ENCODE measurements at places on chromosomes 1 and 21.
A peak's percentile ranks its signal among the peaks of the same experiment; 100 is the strongest.

DNA sequence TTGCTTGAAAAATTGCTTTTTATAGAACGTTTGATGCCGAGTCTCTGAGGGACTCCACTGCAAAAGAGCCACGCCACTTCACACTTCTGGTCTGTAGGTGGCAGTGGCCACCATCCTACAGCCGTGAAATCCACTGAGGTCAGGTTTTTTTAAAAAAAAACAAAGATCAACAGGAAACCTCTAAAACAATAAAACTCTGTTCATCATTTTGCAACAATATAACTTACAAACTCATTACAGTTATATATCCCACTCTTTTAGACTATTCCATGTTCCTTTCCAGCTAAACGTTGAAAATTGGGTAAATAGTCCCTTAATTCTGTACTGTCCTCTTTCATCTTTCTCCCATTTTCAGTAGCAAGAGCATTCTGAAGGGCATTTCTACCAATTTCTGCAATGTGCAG, 64.6 kb upstream of the FMN2 start:
- no peak for DNase-seq

- DNase-seq, result peak; percentile 28
Observed at GRCh38 chr1:202255343-202255742, 61.7 kb downstream of the LGR6 start.

DNA sequence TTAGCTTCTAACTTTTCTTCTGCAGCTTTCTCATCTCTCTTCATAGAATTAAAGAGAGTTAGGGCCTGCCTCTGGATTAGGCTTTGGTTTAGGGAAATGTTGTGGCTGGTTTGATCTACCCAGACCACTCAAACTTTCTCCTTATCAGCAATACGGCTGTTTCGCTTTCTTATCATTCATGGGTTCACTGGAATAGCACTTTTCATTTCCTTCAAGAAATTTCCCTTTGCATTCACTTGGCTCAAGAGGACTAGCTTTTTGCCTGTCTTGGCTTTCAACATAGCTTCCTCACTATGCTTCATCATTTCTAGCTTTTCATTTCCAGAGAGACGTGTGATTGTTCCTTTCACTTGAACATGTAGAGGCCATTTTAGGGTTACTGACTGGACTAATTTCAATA, 59.6 kb downstream of the AKT3 start:
- no peak for DNase-seq

- no peak for DNase-seq
Observed at GRCh38 chr1:226479474-226479873, 69.1 kb upstream of the STUM start.

- DNase-seq, result no peak
Observed at GRCh38 chr1:160727316-160727640, 11.8 kb upstream of the SLAMF7 start.

DNA sequence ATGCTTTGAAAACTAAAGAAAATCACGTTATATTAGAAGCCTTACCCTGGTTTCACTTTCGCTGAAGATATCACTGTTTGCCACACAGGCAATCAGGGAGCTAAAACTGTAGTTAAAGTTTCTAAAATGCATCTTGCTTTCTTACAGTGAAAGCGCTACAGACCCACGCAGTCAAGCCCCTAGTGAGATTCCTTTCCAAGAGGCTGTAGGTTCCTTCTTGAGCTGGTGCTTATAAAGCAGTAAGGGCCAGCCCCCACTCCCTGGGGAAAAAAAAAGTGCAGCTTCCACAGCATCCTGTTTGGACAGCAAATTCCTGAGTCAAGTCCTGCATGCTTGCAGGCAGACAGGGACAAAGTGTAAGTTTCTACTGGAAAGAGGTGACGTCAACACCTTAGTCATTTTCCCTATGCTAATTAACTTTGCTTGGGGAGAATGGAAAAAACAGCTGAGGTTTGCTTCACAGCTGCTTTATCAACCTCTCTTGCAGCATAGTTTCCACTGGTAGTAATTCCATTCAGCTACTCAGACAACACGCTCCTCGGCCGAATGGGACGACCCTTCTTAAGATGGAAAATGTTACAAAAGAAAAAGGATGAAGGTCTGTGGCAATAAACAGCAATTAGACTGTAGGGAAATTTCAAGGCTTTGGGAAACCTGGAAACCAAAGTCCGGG, 14.7 kb upstream of the KCNE1 start:
- DNase-seq, result peak; percentile 79

- DNase-seq, result no peak
Observed at GRCh38 chr1:179813626-179814545, 63.7 kb downstream of the TOR1AIP2 start.

DNA sequence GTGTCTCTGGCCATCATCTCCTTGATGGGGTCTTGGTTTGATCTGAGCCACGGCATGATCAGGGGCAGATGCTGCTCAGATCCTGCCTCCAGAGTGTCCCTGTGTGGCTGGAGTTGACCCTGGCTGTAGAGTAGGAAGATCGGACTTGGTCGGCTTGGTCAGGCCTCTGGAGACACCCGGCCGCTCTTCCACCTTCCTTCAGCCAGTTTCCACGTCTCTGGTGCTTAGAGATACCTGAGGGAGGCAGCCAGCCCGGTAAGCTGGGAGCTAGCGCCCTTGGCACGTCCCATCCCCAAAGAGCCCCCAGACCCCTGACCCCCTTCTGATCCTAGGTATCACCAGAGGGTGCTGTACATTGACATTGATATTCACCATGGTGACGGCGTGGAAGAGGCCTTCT, 8.8 kb downstream of the MARCKSL1 start:
- no peak for DNase-seq

- DNase-seq, result no peak
Observed at GRCh38 chr1:183914276-183914675, 109.4 kb downstream of the RGL1 start.

DNA sequence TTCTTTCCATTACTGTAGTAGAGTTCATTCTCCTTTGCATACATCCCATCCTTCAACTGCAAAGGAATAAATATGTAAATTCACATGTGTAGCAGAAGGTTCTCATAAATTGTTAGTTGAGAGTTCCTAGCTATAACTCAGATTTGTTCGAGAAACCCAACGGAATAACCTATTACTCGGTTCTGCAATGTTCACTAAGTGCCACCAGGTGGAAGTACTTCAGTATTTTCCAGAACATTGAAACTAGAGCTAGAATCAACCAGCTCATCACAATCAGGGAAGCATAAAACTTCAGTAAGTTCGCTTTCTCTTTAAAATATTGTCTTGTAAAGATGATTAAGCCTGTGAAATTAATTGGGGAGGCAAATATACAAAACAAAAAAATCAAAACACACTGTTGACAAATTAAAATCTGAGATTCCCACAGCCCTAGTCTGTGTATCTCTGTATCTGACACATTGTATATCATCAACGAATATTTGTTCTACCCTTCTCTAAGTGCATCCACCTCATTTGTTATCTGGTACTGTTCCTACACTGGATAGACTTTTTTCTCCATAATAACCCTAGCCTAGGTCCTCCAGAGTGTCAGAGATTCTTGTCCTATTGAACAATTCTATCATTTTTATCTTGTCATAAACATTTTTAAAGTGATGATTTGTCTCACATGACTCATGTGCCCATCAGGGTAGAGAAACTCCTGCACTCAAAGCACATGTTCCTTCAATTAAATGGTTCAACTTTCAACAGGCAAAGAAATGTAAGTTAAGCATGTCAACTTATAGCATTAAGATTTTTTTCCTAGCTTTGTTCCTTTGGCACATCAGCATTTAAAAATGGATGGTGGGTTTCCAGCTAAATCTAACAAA, 31.9 kb downstream of the MROH9 start:
- DNase-seq, result no peak

DNA sequence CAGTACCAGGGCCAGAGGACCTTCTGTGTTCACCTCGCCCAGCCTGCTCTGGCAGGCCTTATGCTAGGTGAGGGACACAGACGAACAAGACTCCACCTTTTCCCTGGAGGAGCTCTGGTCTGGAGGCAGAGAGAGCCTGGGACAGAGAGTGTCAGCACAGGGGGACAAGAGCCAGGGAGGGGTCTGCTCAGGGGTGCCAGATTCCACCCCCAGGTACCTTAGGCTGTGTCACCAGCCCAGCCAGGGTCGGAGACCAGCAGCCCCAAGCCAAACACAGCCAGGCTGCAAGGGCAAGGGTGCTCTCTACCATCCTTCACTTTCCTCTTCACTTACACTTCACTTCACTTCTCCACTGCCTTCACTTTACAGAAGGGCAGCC, 4.3 kb upstream of the LRP8 start:
- peak; percentile 18 for DNase-seq

Data from left lobe of liver (tissue), 2 donors.